ENCODE measurements at places on chromosomes 12 and 14.

- DNase-seq: no peak
Observed at GRCh38 chr12:47356129-47356700, 276.5 kb upstream of the AMIGO2 start.

GRCh38 chr12:50398931-50399330 is 1.8 kb upstream of the LARP4 start:
- no peak for DNase-seq

GRCh38 chr12:98916106-98916505 is 271.0 kb downstream of the APAF1 start:
- DNase-seq: no peak

DNA sequence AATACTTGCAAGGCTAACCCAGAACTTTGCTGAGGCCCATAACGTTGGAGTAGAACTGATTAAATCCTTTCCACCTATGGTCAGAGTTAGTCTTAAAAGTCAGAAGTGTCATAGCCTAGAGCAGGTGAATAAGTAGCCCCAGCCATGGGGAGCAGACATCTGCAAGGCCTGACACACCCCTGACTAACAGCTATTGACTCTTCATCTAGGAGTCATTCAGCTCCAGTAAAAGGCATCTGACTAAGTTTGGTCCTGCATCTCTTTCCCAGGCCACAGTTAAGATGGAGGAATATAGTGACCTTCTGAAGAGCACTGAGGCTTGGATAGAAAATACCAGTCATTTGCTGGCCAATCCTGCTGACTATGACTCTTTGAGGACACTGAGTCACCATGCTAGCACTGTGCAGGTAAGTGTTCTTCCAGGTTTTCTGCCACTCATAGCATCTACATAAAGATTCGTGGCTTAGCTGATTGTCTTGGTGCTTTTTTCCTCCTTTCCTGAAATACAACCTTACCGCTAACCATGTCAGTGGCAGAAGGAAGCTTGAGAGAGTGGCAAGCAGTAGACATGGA is 212.9 kb downstream of the ESR2 start:
- DNase-seq: no peak

DNA sequence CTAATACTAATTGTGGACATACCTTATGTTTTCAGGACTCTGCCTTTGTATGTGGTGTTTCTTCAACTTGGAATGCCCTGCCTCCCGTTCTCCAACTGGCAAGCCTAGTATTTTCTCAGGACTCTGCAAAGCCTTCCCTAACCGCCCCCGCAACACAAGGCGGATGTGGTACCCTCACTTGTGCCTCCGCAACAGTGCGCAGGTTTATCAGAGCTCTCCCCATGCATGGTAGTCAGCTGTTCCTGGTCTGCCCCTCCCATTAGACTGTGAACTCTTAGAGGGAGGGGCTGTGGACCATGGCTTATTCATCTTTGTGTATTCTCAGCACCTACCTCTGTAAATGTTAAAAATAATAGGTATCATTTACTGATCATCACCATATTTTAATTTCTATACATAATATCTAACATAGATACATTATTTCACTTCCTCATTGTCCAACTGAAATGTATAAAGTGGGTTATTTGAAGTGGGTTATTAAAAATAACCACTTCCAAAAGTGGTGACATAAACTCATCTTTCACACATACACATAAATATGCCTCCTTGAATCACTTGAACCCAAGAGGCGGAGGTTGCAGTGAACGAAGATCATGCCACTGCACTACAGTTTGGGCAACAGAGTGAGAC is 9.0 kb downstream of the LPAR5 start:
- DNase-seq: no peak

- no peak for DNase-seq
Observed at GRCh38 chr14:37027188-37027824, 145.1 kb downstream of the SLC25A21 start.

DNA sequence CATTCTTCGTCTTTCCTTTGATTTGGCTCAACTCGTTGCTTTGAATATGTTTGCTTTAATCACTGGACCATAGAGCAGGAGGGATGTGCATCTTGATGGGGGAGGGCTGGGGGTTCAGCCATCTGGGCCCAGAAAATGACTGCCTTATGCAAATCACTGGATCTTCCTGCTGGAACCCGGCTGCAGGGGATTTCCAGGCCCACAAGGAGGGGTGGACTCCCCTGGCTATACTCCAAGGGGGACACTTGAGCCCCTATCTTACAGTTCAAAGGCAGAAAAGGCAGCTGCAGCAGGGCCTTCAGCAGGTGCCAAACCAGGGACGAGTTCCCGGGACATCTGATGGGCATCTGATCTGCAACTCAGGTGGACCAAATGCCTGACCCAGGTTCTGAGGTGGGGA is 122.5 kb downstream of the DICER1 start:
- DNase-seq: no peak

- DNase-seq: no peak
Observed at GRCh38 chr12:122544537-122544936, 17.5 kb downstream of the KNTC1 start.

GRCh38 chr12:25364529-25365339 is 114.0 kb upstream of the KRAS start:
- DNase-seq: no peak

DNA sequence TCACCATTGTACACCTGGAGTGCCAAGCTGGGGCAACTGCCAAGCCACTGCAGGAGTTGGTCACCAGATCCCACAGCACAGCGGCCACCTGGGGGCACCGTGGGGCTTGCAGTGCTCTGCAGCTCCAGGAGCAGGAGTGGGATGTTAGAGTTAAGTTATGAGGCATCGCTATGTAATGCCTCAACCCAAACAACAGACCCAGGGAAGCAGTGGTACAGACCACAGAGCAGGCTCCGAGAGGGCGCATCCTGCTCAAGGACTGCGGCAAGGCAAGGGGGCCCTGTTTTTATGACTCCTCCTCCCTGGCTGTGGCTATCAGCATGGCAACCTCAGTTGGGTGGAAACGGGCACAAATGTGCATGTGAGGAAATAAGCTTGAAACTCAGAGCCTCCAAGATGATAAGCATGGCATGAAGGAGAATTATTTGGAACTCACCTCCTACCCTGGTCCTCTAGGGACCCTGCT is 63.1 kb downstream of the ARL6IP4 start:
- peak; percentile 48 for DNase-seq

- no peak for DNase-seq
Observed at GRCh38 chr14:91300283-91300895, 55.9 kb upstream of the GPR68 start.

GRCh38 chr12:26683443-26683842 is 149.6 kb downstream of the ITPR2 start:
- DNase-seq: no peak

- no peak for DNase-seq
Observed at GRCh38 chr12:69886109-69886508, 61.1 kb downstream of the MYRFL start.

DNA sequence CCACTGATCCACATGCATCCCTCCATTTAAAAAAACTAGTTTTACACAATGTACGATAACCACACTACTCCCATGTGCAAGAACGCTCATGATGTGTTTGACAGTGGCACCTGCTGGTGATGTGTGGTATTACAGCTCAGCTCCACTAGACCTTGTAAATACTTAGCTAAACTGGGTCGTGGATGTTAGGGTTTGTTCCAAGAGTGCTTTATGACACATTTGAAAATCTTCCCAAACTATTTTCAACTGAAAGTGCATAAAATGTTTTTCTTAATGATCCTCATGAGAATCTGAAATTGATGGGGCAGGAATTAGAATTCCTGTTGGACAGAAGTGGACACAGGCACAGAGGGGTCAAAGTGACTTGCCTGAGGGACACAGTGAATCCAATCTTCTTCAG is 99.2 kb downstream of the SCARB1 start:
- DNase-seq: no peak

- DNase-seq: no peak
Observed at GRCh38 chr12:121930862-121931261, 12.5 kb downstream of the CFAP251 start.

GRCh38 chr14:85233756-85234155 is 296.2 kb upstream of the FLRT2 start:
- no peak for DNase-seq

GRCh38 chr14:38405851-38406635 is 150.2 kb upstream of the CLEC14A start:
- no peak for DNase-seq

- no peak for DNase-seq
Observed at GRCh38 chr12:113226696-113227568, 5.7 kb downstream of the TPCN1 start.

DNA sequence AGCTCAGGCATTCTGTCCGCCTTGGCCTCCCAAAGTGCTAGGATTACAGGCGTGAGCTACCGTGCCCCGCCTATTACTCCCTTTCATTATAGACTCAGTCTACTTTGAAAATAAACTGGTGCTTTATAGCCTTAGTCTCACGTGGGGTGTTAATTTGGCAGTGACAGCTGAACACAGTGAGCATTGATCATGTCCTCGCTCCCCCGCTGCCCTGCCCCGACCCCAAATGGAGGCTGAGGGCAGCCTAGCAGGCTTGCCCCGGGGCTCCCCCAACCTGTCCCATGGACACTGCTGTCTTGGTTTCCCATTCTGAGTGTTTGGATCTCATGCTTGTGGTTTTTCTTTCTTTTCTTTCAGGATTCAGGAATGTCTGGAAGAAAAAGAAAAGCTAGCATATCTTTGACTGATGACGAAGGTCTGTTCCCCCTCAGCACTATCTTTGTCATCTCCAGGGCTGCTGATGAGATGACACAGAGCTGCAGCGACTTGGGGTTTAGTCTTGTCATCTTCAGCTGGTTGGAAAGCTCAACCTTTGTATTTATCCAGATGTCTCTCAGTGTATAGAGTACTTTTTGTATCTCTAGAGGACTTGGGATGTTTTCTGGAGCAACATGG is 42.2 kb downstream of the EP400 start:
- no peak for DNase-seq

DNA sequence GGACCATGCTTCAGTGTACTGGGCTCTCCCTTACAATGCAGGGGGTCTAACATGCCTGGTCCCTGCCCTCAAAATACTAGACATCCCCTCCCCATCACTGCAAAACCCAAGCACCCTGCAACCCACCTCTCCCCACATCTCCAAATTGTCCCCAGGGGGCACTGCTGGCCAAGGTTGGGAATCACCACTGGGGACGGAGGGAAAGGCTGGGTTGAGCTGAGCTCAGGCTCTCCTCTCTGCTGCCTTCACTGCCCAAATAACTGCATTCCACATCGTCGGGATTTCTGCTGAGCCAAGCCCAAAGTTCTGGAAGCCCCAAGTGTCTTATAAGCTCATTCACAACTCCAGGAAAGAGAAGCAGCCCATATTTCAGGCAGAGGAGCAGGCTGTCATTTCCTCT is 69.6 kb downstream of the NT5DC3 start:
- no peak for DNase-seq

DNA sequence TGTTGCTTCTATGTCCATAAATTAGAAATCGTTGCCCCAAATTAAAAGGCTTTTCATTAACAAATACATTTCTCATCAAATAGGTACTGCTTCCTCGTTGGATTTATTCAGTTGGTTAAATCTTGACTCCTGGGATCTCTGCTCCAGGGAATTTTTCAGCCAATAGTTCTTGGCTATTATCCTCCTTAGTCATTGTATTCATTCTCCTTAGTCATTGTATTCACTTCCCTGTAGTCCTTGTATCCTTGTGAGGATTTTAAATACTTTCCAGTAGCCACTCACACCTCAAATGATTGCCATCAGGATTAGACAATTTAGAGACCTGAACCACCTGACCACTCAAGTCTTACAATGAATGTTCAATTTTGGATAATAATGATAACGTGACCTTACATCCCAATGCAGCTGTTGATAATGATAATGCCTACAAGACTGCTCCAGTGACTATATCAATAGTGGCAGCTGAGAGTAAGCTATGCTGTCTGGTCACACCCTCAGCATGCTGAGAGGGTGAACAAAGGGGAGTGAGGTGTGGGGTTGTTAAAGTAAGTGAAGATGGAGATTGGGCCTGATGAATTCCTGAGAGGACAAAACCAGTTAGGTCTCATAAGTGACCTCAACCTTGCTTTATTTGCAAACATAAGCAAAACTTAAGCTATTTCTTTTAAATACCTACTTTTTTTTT is 193.7 kb upstream of the RTL1 start:
- no peak for DNase-seq

- DNase-seq: no peak
Observed at GRCh38 chr12:76197283-76197682, 112.8 kb upstream of the NAP1L1 start.

- DNase-seq: no peak
Observed at GRCh38 chr12:95205685-95206084, 11.6 kb downstream of the FGD6 start.

GRCh38 chr12:109581334-109581691 is 7.7 kb downstream of the MVK start:
- no peak for DNase-seq

GRCh38 chr14:95242870-95243269 is 76.8 kb downstream of the CLMN start:
- no peak for DNase-seq

GRCh38 chr14:98598576-98598975 is 673.4 kb downstream of the BCL11B start:
- no peak for DNase-seq

GRCh38 chr12:114694436-114695304 is 10.7 kb upstream of the TBX3 start:
- DNase-seq: no peak

DNA sequence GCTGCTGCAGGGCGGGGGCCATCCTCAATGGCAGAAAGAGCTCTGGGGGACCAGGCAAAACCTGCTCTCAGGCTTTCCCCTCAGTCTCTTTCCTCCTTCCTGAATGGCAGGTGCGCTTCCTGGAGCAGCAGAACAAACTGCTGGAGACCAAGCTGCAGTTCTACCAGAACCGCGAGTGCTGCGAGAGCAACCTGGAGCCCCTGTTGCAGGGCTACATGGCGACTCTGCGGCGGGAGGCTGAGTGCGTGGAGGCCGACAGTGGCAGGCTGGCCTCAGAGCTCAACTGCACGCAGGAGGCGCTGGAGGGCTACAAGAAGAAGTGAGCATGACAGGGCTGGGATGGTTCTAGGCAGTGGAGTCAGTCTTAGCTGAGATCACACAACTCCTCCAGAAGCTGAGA is 22.9 kb upstream of the KRT83 start:
- no peak for DNase-seq

- DNase-seq: no peak
Observed at GRCh38 chr12:6201213-6201608, 1.0 kb downstream of the CD9 start.

GRCh38 chr12:67667276-67668073 is 18.9 kb downstream of the DYRK2 start:
- DNase-seq: no peak

Measured in activated T-helper 1 cell treated with Interleukin-2 at 50 U/mL for 16 hours (primary cell).